NCI-H1105 treated with DMSO at 0.1 percent for 48 hours (cell line): ENCODE measurements at places on chromosomes 3 and 15.

- no peak for DNase-seq
Measured at GRCh38 chr3:159974-160373, 36.6 kb upstream of the CHL1 start.

- DNase-seq, result no peak
Measured at GRCh38 chr3:57709559-57709958, 16.7 kb upstream of the DENND6A start.

DNA sequence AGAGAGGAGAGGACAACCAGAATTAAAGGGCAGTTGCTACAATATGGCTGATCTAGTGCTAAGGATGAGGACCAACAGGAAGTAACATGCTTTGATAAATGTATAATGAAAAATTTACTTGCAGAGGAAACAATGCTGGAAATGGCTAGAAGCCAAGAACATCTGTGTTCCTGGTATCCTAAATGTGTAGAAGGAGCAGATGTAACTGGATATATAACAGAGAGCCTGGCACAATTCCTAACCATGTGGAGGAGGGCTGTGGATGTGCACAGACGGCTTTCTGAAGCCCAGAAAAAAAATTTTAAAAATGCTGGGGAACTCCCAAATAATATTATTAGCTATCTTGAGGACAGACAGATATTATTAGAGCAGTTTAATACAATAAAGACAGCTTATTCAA is 159.4 kb upstream of the GBE1 start:
- peak; percentile 45 for DNase-seq

DNA sequence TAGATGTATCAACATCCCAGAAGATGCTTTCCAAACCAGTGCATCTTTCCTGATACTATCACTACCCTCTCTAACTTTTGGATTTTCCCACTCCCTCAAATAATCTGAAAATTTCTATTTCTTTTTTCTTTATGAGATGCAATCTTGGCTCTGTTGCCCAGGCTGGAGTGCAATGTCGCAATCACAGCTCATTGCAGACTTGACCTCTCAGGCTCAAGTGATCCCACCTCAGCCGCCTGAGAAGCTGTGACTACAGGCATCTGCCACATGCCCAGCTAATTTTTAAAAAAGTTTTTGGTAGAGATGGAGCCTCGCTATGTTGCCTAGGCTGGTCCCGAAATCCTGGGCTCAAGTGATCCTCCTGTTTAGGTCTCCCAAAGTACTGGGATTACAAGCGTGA is 239.7 kb downstream of the SUCLG2 start:
- no peak for DNase-seq

- DNase-seq, result no peak
Measured at GRCh38 chr15:62591842-62592838, 427.1 kb upstream of the C2CD4B start.

GRCh38 chr3:39052583-39052982 is 767 bp downstream of the WDR48 start:
- no peak for DNase-seq
